ENCODE measurements at places on chromosomes 4 and X.

- no peak for DNase-seq
Measured at GRCh38 chr4:39729557-39729956, 31.6 kb downstream of the UBE2K start.

DNA sequence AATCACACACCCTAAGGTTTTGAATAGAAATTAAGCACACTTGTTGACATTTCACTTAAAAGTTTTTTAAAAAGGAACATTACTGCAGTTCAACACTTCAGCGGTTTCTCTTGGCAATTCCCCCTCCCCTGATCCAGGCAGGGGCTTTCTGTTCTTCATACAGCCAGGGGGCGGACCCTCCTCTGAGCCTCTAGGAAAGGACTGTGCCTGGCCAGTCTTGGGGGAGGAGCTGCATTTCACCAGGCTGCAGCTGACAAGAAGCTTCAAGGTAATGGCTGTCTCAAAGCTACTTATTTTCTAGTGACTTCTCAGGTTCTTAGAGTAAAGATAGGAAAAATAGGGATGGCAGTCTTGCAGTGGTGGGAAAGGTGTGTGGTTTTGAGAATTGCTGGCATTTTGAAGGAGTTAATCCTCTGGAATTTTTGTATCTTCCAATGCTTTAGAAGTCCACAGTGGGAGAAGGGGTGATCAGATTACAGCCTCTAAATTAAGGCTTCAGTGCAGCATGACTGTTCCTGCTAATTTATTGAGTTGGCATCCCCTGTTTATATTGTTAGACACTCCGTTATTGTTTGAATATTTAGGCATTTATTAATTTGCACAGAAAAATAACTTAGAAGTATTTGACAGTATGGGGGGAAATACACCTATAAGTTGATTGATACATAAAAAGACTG lies 33.5 kb downstream of the PWWP3B start:
- no peak for DNase-seq

- no peak for DNase-seq
Measured at GRCh38 chr4:71614621-71615020, 169.3 kb downstream of the GC start.

DNA sequence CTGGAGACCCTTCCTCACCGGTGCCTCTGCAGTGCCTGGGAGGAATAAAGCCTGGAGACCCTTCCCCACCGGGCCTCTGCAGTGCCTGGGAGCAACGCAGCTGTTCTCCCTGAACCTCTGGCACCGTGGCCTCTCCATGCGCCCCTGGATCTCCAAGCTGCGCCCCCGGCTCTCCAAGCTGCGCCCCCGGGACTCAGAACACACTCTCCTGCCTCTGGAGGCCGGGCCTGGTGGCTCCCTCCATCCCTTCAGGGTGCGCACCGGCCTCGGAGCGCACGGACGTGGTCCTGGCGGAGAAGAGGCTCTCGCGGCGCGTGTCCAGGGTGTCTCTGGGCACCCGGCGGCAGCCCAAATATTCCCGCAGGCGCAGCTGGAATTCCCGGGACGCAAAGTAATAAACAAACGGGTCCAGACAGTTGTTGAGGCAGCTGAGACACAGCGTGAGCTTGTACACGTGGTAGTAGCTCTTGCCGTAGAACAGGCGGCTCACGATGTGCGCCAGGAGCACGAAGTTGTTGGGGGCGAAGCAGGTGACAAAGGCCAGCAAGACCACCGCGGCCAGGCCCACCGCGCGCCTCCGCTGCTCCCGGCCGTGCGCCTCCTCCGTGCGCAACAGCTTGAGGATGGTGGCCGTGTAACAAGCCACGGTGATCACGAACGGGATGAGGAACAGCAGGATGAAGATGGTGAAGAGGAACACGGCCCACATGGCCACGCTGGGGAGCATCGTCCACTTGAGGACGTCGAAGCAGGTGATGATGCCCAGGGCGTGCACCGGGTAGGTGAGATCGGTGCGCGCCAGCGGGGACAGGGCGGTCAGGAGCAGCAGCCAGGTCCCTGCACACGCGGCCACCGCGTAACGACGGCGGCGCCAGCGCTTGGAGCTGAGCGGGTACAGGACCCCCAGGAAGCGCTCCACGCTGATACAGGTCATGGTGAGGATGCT lies 12.8 kb upstream of the ASMTL start:
- no peak for DNase-seq

DNA sequence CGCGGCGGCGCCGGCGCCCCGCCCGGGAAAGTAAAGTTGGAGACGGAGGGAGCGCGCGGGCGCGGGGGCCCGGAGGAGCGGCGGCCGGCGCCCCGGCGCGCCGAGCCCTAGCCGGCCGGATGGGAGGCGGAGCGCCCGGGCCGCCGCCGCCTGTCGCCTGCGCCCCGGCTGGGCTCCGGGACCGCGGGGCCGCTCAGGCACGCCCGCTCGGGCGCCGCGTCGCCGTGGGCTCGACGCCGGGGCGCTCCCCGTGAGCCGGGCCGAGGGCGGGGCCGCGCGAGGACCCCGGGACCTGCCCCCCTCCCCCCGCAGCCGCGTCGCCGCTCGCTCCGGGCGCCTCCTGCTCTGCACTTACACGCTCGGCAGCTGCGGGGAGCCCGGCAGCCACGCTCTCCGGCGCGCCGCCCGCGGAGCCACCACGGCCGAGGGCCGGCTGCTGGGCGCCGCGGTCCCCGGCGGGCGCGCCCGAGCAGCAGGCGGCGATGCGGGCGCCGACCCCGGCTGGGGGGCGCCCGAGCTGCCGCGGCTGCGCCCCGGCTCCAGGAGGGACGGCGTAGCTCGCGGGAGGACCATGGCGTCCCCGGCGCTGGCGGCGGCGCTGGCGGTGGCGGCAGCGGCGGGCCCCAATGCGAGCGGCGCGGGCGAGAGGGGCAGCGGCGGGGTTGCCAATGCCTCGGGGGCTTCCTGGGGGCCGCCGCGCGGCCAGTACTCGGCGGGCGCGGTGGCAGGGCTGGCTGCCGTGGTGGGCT lies at the start of gene ADRA2C:
TSS of gene ADRA2C (plus strand) at position 350 of the 749 bp plus-strand sequence. CDS start at position 572, 222 bp downstream.
- no peak for DNase-seq
